CD8-positive, alpha-beta memory T cell (primary cell): ENCODE measurements at places on chromosomes 5 and 9. TPM values are rescaled to one million over a fixed set of nuclear protein-coding genes. Genes with fewer than 3 reads are reported as not detected.

RNF183 gene
- total RNA-seq = not detected

DNA sequence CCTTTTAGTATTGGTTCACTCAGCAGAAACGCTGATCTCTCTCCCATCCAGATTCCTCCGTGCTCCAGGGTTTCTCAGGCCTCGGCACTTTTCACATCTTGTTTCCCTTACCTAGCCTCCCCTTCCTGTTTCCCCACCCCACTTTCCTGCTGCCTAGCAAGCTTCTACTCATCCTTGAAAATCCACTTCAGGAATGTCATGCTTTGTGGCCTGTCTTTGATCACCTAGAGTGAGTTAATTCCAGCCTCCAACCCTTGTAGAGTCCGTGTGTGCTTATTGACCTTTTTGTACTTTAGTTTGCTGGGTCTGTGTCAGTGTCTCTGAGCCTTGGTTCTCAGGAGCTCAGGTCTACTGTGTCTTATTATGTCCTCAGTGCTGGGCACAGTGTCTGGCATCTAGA, 116.6 kb downstream of the AOPEP start:
- H3K27me3 ChIP-seq = no peaks in the 10 kb centered on the region
- DNase-seq = no peak
- H3K4me1 ChIP-seq = no peaks in the 10 kb centered on the region

- H3K36me3 ChIP-seq = no peaks in the 10 kb centered on the region
- no peaks in the 10 kb centered on the region for H3K27me3 ChIP-seq
- DNase-seq = no peak
- no peak overlapping the region for H3K27ac ChIP-seq
- H3K4me3 ChIP-seq = no peak overlapping the region
- no peaks in the 10 kb centered on the region for H3K4me1 ChIP-seq
These were observed 322.4 kb downstream of the TMEM167A start for GRCh38 chr5:82754759-82755158.

DNA sequence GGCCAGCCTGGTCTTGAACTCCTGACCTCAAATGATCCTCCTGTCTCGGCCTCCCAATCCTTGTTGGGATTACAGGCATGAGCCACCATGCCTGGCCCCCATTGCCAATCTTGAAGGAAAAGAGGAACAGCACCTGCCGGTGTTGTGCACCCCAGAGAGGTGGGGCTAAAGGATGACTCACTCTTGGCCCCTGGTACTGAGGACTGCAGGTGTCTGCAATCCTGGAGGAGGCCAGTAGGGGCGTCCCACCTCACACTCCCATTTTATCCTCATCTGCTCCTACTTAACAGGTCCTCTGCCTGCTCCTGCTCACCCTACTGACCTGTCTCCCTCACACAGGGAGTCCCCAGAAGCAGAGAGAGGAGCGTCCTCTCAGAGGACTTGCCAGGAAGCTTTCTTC, 390.4 kb downstream of the ARHGEF28 start:
- no peaks in the 10 kb centered on the region for H3K36me3 ChIP-seq
- H3K4me1 ChIP-seq = no peaks in the 10 kb centered on the region
- no peak for DNase-seq
